Suprapubic skin (tissue), 4 donors: ENCODE measurements at places on chromosomes 1 and 21.

- H3K27me3 ChIP-seq, result no peaks in the 10 kb centered on the region
- no peaks in the 10 kb centered on the region for H3K36me3 ChIP-seq
- no peak for DNase-seq
These were observed 76.8 kb downstream of the CD46 start for GRCh38 chr1:207828485-207829158.

GRCh38 chr1:42153624-42154023, 414 bp downstream of the GUCA2B start:
- H3K27ac ChIP-seq, result no peak overlapping the region
- no peak for DNase-seq
- peaks cover 4% of the 10 kb centered on the region for H3K4me1 ChIP-seq
- H3K36me3 ChIP-seq, result no peaks in the 10 kb centered on the region
- H3K27me3 ChIP-seq, result peaks cover 2% of the 10 kb centered on the region

DNA sequence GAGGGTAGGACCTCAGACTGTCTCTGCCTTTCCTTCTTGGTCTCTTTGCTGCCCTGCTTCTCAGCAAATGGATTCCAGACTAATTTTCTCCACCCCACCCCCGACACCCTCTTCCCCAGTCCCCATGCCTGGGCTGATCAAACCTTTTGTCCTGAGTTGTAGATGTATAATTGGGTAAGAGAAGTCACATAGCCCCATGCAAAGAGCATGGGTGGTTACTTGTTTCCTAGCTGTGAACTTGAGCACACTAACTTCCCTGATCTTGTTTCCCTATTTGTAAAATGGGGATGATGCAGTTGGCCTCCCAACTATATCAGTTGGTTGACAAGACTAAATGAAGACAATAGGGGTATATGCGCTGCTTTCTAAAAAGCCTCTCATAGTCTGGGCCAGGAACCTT, 9.2 kb downstream of the PADI6 start:
- peaks cover 18% of the 10 kb centered on the region for H3K27me3 ChIP-seq
- no peak overlapping the region for H3K4me3 ChIP-seq
- no peaks in the 10 kb centered on the region for H3K36me3 ChIP-seq
- DNase-seq, result no peak

DNA sequence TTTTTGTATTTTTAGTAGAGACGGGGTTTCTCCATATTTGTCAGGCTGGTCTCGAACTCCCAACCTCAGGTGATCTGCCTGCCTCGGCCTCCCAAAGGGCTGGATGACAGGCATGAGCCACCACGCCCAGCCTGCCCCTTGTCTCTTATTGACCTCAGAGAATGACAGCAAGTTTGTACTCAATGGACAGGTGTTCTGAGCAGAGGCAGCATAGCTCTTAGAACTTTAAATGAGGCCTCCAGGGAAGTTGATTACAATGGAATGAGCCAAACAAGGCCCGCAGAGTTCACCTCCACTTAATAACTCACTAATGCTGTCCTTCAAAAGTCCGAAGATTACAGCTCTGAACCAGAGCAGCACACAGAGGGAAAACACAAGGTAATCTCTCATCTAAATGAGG, 10.9 kb downstream of the TMPRSS2 start:
- H3K4me1 ChIP-seq, result no peaks in the 10 kb centered on the region
- no peak overlapping the region for H3K27ac ChIP-seq
- no peak overlapping the region for H3K4me3 ChIP-seq
- peaks cover 15% of the 10 kb centered on the region for H3K27me3 ChIP-seq
- H3K36me3 ChIP-seq, result no peaks in the 10 kb centered on the region

- no peak for DNase-seq
- no peak overlapping the region for H3K27ac ChIP-seq
- no peaks in the 10 kb centered on the region for H3K27me3 ChIP-seq
- H3K4me3 ChIP-seq, result no peak overlapping the region
These were observed 262.7 kb upstream of the RGS18 start for GRCh38 chr1:191895462-191896058.

GRCh38 chr1:184028854-184029623, 8.5 kb downstream of the COLGALT2 start:
- H3K4me1 ChIP-seq, result peaks cover 10% of the 10 kb centered on the region
- DNase-seq, result no peak
- no peaks in the 10 kb centered on the region for H3K36me3 ChIP-seq
- H3K4me3 ChIP-seq, result no peak overlapping the region

- DNase-seq, result no peak
- no peaks in the 10 kb centered on the region for H3K4me1 ChIP-seq
- peaks cover 3% of the 10 kb centered on the region for H3K36me3 ChIP-seq
- no peak overlapping the region for H3K27ac ChIP-seq
- no peak overlapping the region for H3K4me3 ChIP-seq
- no peaks in the 10 kb centered on the region for H3K27me3 ChIP-seq
These were observed 97.1 kb downstream of the ENAH start for GRCh38 chr1:225555821-225556220.

GRCh38 chr1:163013826-163014600, 55.1 kb upstream of the RGS4 start:
- H3K36me3 ChIP-seq, result no peaks in the 10 kb centered on the region
- no peak for DNase-seq
- no peaks in the 10 kb centered on the region for H3K4me1 ChIP-seq
- H3K4me3 ChIP-seq, result no peak overlapping the region
- H3K27me3 ChIP-seq, result no peaks in the 10 kb centered on the region
- no peak overlapping the region for H3K27ac ChIP-seq

GRCh38 chr21:45990741-45991605, 9.4 kb downstream of the COL6A1 start:
- H3K36me3 ChIP-seq, result peaks cover 64% of the 10 kb centered on the region
- H3K4me1 ChIP-seq, result peaks cover 12% of the 10 kb centered on the region
- H3K4me3 ChIP-seq, result no peak overlapping the region
- no peak overlapping the region for H3K27ac ChIP-seq

GRCh38 chr1:163436140-163436812, 114.5 kb downstream of the NUF2 start:
- H3K4me3 ChIP-seq, result no peak overlapping the region
- no peak overlapping the region for H3K27ac ChIP-seq
- DNase-seq, result no peak
- no peaks in the 10 kb centered on the region for H3K27me3 ChIP-seq
- H3K36me3 ChIP-seq, result no peaks in the 10 kb centered on the region
- H3K4me1 ChIP-seq, result no peaks in the 10 kb centered on the region

DNA sequence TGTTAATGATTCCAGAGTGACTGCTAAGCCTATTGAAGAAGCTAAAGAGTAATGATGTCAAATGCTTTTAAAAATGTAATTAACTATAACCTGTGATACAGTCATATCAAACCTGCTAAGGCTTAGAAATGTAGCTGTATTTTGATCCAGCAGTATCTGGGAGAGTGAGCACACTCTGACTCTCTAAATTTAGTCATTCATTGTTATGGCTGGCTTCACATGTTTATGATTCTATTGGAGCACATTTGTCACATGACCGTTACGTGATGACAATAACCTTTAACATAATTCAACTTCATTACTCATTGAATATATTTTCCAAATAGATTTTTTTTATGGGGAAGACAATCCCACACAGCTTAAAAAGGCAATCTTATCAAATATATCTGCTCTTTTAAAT, 587.1 kb downstream of the LMO4 start:
- DNase-seq, result no peak
- no peaks in the 10 kb centered on the region for H3K36me3 ChIP-seq
- no peak overlapping the region for H3K4me3 ChIP-seq
- no peaks in the 10 kb centered on the region for H3K4me1 ChIP-seq
- no peaks in the 10 kb centered on the region for H3K27me3 ChIP-seq

DNA sequence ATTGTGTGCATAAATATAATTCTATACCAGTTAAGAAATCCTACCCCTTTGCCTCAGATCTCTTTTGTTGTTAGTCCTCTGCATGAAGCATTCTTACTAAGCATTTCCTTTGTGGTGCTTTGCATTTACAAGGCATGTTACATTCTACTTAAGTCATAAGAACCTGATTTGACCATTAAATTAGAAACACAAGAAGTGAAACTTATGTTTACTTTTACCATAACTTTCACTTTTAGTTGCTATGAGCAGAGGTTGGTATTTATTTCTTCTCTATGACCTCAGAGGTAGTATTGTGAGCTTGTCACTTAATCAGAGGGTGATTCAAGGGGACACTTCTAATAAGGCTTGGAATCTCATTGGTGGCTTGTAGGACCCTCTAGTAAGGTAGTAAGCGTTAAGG, 9.0 kb downstream of the FAM20B start:
- H3K27ac ChIP-seq, result no peak overlapping the region
- H3K27me3 ChIP-seq, result no peaks in the 10 kb centered on the region
- H3K4me1 ChIP-seq, result peaks cover 36% of the 10 kb centered on the region
- no peak overlapping the region for H3K4me3 ChIP-seq

GRCh38 chr1:198290089-198290683, 133.4 kb downstream of the NEK7 start:
- H3K27me3 ChIP-seq, result no peaks in the 10 kb centered on the region
- DNase-seq, result no peak
- H3K4me1 ChIP-seq, result peaks cover 13% of the 10 kb centered on the region
- H3K4me3 ChIP-seq, result no peak overlapping the region

- H3K4me3 ChIP-seq, result no peak overlapping the region
- no peak overlapping the region for H3K27ac ChIP-seq
- no peaks in the 10 kb centered on the region for H3K4me1 ChIP-seq
- H3K27me3 ChIP-seq, result no peaks in the 10 kb centered on the region
- no peaks in the 10 kb centered on the region for H3K36me3 ChIP-seq
- DNase-seq, result no peak
These were observed 78.3 kb downstream of the NCAM2 start for GRCh38 chr21:21076491-21076890.

GRCh38 chr1:63693944-63694571, 79.8 kb upstream of the ROR1 start:
- H3K27ac ChIP-seq, result no peak overlapping the region
- DNase-seq, result no peak
- no peaks in the 10 kb centered on the region for H3K36me3 ChIP-seq
- no peak overlapping the region for H3K4me3 ChIP-seq
